Stimulated activated CD8-positive, alpha-beta memory T cell treated with anti-CD3 and anti-CD28 coated beads, Interleukin-7, amount 100 ng/mL, for 1 hour (primary cell): ENCODE measurements at places on chromosomes 16 and 17.

DNA sequence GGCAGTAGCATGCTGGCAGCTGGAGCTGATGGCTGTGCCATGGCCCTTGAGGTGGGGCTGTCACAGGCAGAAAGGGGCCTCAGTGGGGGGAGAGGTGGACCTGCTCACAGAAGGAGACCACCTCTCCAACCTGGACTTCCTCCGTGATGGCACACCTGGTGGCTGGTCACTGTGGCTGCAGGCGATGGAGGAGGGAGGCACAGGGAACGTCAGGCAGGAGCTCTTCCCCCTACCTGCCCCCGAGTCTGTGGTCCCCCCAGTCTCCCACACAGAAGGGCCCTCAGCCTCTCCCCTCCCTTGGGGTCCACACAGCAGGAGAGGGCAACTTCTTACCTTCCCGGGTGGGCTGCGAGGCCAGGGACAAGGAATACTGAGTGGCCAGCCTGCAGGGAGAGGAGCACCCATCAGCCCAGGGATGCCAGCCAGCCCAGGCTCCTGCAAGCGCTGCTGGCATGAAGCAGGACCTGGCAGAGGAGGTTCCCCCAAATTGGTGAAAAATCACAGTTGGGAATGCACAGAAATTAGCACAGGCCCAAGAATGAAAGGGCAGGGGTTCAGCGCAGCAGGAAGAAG lies 96.5 kb downstream of the GOSR1 start:
- no peak for DNase-seq

GRCh38 chr17:66627985-66628384 lies 206.9 kb upstream of the CACNG5 start:
- no peak for DNase-seq

DNA sequence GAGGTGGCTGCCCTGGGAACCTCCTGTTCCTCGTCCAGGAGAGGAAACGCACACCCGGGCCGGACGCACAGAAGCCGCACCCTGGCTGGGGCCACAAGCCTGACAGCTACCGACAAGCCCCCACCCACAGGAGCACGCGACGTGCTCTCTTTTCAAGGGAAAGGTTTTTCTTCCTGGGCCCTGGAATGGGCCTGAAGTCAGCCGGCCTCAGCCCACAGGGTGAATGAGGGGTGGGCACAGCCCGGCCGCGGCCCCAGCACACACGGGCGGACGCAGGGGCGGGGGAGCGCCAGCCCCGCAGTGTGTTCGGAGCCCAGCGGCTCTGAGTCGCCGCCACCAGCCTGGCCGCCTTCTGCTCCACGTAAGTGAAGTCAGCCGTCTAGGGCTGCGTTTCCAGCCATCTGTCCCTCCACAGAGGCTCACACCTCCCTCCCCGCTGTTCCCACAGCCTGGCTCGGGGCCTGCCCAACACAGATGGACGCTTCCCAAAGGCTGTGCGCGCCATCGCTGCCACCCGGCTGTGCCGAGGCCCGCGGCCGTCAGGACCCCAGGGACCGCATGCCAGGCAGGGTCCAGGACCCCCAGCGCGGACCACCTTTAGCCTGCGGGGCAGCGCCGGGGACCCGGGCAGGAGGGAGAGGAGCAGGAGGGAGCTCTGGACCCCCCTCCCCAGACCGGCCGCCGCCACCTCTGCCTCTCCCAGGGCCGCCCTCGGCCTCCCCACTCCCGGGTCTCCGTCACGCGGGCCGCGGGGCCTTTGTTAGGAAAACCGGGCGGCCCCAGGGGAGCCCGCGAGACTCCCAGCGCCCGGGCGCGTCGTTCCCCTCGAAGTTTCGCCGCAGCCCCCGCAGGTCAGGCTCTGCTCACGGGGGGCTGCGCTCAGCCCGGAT lies 36.8 kb downstream of the CBFA2T3 start:
- no peak for DNase-seq

- no peak for DNase-seq
Observed at GRCh38 chr16:72122308-72122707, 28.7 kb downstream of the DHX38 start.

DNA sequence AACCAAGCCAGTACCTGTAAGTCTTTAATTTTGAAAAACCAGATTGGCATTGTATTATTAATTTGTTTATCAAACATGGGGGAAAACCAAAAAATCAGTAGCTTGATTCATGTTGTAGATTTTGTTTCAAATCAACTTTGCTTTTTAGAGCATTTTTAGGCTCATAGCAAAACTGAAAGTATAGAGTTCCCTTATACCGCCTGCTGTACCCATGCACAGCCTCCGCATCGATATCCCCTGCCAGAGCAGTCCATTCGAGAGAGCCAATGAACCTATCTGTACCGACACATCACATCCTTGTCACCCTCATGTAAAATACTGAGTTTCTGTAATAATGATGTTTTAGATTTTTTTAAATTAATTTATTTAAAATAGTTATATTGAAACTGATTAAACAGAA lies 16.2 kb upstream of the MRC2 start:
- DNase-seq, result no peak

DNA sequence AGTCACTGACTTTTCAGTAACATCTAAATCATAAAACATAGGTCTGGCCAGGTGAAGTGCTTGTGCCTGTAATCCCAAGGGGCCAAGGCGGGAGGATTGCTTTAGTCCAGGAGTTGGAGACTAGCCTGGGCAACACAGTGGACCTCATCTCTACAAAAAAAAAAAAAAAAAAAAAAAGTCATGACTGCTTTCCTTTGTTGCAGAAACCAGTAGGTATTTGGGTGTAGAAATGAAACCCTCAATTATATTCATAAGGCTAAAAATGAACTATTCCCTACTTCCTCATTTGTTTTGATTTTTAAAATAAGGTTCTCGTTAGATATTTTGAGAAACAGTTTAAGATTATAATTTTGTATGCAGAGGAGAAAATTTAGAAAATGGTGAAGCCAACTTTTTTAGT lies 26.0 kb downstream of the PITPNC1 start:
- DNase-seq, result no peak

- no peak for DNase-seq
Observed at GRCh38 chr17:22300177-22300576, 607.9 kb downstream of the KCNJ18 start.

DNA sequence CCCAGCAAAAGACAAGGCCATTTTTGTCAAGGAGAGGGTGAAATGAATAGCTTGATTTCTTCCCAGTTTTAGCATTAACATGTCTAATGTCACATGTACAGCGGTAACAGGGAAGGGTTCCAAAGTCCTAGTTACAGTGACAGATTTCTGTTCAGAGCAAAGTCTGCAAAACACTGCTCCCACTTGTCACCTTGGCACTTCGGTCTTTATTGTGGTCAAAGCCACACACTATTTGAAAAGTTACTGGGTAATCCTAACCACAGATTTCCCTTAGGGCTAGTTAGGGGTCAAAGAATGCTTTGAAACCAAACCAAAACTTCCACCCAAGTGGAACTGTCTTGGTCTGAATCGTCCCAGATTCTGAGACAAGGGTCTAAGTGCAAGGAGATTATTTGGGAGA lies 455.6 kb downstream of the HS3ST3B1 start:
- DNase-seq, result no peak

DNA sequence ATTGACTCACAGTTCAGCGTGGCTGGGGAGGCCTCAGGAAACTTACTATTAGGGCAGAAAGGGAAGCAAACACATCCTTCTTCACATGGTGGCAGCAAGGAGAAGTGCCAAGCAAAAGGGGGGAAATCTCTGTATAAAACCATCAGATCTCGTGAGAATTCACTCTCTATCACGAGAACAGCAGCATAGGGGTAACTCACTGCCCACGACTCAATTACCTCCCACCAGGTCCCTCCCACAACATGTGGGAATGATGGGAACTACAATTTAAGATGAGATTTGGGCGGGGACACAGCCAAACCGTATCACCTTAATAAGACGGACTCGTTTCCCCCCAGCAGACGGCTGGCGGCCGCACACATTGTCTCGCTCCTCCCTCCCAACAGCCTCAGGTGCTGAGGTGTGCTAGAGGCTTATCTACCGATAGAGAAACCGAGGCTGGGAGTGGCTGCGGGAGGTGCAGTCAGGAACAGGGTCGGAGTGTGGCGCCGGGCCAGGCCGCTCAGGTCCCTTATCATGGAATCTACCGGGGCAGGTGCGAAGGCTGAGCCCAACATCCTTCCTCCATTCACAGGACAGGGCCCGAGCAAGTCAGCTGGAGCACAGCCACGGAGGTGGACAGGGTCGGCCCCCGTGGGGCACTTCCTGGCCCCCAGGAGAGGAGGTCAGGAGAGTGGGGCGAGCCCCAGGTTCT lies 4.9 kb upstream of the ZG16B start:
- no peak for DNase-seq

DNA sequence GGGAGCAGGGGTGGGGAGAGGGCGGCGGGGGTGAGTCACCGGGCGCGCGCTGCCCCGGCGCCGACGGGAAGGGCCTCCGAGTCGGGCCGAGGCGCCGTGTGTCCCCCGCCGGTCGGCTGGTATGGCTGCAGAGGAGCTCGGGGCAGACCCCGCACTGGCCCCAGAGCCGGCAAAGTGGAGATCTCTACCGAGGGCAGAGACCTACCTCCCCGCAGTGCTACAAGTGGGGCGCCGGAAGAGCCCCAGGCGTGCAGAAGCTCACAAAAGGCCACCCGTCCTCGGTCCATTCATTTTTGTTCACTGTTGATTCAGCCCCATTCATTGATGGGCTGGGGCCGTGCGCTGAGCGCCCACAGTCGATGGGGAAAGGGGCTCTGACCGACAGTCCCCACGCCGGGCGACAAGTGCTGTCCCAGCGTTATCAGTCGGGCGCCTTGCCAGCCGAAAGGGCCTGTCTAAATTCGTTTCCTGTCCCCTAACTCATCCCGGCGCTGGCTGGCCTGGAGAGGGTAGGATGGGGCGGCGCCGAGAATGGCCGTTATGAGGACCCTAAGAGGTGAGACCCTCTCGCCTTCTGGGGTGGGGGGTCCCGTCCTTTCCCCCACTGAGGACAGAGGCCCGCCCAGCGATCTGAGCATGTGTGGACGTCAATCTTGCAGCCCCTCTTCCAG lies 709 bp upstream of the ENO3 start:
- DNase-seq, result no peak

GRCh38 chr17:3904501-3904900 lies 11.6 kb upstream of the CAMKK1 start:
- DNase-seq, result no peak

DNA sequence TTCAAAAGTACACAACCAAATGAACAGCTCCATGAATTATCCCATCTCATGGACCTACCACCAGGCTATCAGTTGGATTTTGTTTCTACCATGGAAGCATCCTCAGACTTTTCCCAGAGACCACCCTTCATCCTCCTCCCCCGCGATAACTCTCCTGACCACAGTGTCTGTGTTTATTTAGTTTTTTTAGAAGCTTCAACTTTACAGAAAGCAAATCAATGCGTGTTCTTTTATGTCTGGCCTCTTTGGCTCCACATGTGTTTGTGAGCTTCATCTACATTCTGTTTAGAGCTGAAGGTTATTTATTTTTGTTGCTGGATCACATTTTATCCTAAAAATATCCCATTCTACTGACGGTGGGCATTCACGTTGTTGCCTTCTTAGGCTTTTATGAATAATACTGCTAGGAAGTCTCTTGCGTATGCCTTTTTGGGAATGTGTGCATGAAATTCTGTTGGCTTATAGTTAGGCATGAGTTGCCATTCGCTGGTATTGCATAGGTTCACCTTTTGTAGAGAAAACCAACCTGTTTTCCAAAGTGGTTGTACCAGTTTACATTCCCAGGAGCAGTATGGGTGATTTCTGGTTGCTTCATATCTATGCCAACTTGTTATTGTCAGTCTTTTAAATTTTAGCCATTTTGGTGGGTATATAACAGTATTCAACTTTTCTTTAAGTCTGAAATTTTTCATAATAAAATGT lies 83.0 kb downstream of the CMIP start:
- no peak for DNase-seq

DNA sequence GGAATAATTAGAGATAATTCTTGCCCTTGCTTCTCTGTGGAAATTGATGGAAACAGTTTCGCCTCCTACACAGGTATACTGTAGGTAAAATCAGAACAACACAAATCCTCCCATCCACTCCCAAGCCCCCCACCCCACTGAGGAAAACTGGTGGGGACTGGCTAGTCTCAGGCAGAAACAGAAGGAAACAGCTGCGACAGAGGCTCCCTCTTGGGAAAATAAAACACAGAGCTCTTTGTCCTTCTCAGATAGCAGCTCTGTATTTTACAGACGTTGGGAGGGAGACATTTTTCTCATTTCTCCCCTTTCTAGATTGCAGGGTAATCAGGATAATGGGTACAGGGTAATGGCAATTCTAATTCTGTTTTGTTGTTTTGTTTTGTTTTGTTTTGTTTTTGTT lies 1.1 kb downstream of the SLFN13 start:
- DNase-seq, result no peak

DNA sequence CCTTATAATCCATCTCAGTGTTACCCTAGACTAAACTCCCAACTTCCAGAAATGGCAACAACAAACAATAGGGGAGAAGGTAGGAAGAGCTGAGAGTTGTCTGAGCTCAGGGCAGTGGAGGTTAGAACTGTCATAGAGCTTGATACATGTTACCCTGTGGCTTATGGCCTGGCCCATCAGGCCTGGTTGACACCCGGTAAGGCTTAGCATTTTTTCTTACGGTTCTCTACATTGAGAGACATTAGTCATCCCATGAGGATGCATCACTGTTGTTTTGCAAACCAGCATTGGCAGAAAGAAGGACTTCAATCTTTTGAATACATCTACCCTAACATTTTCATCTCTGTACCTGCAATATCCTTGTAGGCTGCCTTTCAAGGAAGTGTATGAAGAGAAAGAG lies 226.6 kb downstream of the PHKB start:
- DNase-seq, result no peak

GRCh38 chr17:48060249-48060648 lies 12.1 kb downstream of the NFE2L1 start:
- DNase-seq, result no peak

- no peak for DNase-seq
Observed at GRCh38 chr16:25210758-25211157, 6.0 kb upstream of the AQP8 start.

DNA sequence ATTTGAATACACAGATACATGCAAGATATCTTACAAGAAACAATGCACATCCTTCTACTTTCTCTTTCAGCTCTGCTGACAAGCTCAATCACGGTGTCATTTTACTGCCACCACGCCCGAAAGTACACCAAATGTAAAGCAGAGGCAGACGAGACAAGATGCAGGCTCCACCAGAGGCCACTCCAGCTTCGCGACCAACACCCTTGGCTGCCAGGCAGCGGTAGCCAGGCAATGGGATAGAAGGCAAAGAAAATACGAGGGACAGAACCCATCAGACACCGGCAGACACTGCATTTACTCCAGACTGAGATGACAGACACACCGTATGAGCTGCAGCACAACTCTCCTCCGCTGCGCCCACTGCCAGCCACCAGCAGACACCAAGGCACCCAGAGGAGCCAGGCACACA lies 41.0 kb downstream of the USP22 start:
- DNase-seq, result no peak
